ENCODE measurements at places on chromosomes 7 and 10.

DNA sequence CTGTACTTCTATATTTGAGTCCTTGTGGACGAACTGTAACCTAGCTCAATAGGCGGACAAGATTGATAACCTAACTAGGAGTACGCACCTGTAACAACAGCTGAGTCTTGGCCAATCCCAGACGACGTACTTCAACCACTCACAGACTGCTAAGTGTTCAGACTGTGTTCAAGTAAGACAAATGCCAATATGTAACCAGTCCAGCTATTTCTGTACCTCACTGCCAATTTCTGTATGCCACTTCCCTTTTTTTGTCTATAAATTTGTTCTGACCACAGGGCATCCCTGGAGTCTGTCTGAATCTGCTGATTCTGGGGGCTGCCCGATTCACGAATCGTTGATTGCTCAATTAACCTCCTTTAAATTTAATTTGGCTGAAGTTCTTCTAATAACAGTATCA lies 32.2 kb downstream of the HACD1 start:
- no peak overlapping the region for H3K4me3 ChIP-seq
- no peaks in the 10 kb centered on the region for H3K27me3 ChIP-seq
- DNase-seq = no peak
- H3K36me3 ChIP-seq = no peaks in the 10 kb centered on the region
- no peaks in the 10 kb centered on the region for H3K4me1 ChIP-seq

- peak overlapping the region; percentile 72 for H3K27ac ChIP-seq
- peaks cover 34% of the 10 kb centered on the region for H3K4me1 ChIP-seq
- H3K27me3 ChIP-seq = no peaks in the 10 kb centered on the region
- DNase-seq = no peak
- H3K4me3 ChIP-seq = no peak overlapping the region
Observed at GRCh38 chr7:29287366-29287765, 92.8 kb downstream of the CHN2 start.

DNA sequence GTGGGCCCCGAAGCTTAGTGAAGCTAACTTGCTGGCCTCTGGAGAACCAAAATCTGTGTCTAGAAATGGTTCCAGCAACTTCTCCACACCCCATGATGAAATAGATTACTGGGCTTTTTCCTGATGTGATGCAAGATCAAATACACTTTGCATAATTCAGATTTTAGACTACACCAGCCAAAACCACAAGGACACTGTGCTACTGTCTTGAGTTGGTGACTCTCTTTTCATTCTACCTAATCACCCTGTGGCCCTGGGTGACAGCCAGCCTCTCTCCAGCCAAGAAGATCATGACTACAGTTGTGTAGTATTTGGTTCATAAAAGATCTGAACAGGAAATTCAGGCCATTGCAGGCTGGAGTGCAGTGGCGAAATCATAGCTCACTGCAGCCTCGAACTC lies 22.2 kb downstream of the AZGP1 start:
- no peak for DNase-seq
- H3K36me3 ChIP-seq = no peaks in the 10 kb centered on the region
- peaks cover 4% of the 10 kb centered on the region for H3K27me3 ChIP-seq
- H3K27ac ChIP-seq = no peak overlapping the region

DNA sequence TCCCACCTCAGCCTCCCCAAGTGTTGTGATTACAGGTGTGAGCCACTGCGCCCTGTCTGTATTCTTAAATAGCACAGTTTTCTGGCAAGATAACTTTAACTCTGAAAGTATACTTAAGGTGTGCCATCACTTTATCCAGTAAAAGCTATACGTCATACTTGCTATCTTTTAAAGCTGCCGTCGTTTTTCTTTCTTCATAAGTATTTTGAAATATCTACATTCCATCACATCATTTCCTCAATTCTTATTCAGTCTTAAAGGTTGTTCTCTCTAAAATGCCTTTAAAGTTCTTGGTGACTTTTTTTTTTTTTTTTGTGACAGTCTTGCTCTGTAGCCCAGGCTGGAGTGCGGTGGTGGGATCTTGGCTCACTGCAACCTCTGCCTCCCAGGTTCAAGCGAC lies 34.7 kb downstream of the PTPN12 start:
- no peak for DNase-seq
- H3K4me1 ChIP-seq = peaks cover 13% of the 10 kb centered on the region
- no peaks in the 10 kb centered on the region for H3K27me3 ChIP-seq
- no peak overlapping the region for H3K4me3 ChIP-seq
- no peak overlapping the region for H3K27ac ChIP-seq
- peaks cover 92% of the 10 kb centered on the region for H3K36me3 ChIP-seq

DNA sequence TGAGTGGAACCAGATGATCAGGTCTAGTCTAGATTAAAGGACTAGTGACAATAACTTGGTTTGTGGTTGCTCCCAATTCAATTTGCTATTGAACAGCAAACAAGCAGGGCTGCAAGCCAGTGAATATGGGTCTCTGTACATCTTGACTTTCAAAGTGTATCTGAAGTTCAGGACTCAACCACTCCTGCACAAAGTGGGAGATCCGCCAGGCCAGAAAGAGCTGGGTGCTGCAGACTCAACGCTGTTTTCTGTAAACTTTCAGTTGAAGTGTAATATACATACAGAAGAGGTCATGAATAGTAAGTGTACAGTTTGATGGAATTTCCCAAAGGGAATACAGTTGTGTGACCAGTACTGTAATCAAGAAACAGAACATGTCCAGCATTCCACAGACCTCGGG lies 416.6 kb downstream of the RPS24 start:
- no peaks in the 10 kb centered on the region for H3K4me1 ChIP-seq
- peaks cover 4% of the 10 kb centered on the region for H3K27me3 ChIP-seq
- no peaks in the 10 kb centered on the region for H3K36me3 ChIP-seq
- no peak overlapping the region for H3K27ac ChIP-seq
- no peak for DNase-seq
- H3K4me3 ChIP-seq = no peak overlapping the region

DNA sequence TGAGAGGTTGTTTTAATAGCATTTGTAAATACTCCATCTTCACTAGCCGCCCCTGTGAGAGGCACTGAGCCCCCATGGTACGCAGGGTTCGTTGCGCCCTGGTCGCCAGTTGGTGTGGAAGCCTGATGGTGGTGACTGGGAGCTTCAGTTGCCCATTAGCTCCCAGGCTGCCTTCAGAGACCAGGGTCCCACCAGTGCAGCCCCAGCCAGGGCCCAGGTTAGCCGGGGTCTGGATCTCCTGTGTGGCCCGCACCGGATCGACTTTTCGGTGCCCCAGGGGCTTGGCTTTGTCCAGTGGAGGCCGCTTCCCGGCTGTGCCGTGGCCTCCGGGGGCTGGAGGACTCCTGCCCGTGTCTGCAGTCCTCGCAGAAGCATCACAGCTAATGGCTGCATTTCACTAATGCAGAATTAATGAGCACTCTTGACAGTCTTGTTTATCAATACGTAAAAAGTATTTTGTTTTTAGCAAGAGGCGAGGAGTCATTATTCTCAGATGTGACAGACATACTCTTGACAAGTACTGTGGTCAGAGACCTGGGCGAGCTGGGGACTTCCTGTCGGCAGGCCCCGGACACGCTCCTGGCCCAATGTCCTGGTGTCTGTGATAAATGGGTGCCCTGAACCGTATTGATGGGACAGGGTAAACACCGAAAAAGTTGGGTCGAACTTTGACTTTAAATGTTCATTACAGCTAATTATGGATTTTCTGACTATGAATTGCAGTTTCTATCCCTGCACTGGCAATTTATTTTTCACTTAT lies 99.8 kb downstream of the NKX6-2 start:
- H3K27ac ChIP-seq = peak overlapping the region; percentile 75
- 0 out of 2 replicates have a peak, but pooled peaks cover 3% of the 10 kb centered on the region for H3K36me3 ChIP-seq
- H3K4me1 ChIP-seq = peaks cover 20% of the 10 kb centered on the region
- DNase-seq = peak; percentile 45

- H3K36me3 ChIP-seq = no peaks in the 10 kb centered on the region
- no peak overlapping the region for H3K4me3 ChIP-seq
- peaks cover 10% of the 10 kb centered on the region for H3K27me3 ChIP-seq
- no peak for DNase-seq
Observed at GRCh38 chr7:21253740-21254687, 173.9 kb upstream of the SP4 start.

DNA sequence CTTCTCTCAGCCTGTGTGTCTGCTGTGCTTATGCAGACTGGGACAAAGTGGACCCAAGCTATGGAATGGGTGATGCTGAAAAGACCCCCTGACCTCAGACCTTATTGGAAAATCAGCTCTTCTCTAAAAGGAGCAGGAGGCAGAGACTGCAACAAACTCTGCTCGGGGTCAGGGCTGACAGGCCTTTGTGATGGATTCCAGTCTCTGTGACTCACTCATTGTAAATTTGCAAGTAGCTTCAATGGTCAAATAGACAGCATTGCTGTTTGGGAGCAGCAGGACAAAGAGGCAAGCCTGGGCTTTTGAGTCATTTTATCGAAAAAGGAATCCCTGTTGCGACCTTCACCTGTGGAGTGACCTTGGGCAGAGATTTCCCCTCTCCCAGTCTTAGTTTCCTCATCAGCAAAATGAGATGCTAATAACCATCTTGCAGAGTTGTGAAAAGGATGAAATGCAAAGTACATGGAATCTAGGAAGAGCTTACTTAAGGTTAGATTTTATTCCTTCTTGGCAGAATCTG lies 26.1 kb upstream of the GPR26 start:
- H3K27ac ChIP-seq = no peak overlapping the region
- DNase-seq = no peak
- no peaks in the 10 kb centered on the region for H3K27me3 ChIP-seq
- H3K36me3 ChIP-seq = no peaks in the 10 kb centered on the region

GRCh38 chr10:114103284-114103683 lies 59.6 kb downstream of the ADRB1 start:
- no peaks in the 10 kb centered on the region for H3K36me3 ChIP-seq
- no peaks in the 10 kb centered on the region for H3K4me1 ChIP-seq
- no peak overlapping the region for H3K4me3 ChIP-seq
- no peak for DNase-seq
- H3K27me3 ChIP-seq = peaks cover 4% of the 10 kb centered on the region

DNA sequence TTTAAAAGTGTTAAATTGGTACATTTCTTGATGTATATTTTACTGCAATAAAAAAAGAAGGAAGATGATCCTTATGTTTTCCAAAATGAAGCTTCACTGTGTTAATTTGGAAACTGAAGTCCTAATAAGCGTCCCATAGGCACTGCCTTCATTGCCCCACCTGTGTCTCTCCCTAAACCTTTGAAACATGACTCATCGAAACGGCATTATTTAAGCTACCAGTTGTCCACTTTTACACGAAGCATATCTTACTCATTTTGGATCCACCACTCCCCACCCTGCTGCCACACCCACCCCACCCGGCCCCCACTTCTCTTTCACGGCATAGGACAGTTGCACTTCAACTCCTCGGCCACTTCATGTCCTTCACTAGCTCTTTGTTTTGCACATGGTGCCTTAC lies 85.5 kb downstream of the KIAA1549 start:
- H3K27ac ChIP-seq = no peak overlapping the region
- no peaks in the 10 kb centered on the region for H3K4me1 ChIP-seq
- H3K27me3 ChIP-seq = no peaks in the 10 kb centered on the region
- H3K4me3 ChIP-seq = no peak overlapping the region

DNA sequence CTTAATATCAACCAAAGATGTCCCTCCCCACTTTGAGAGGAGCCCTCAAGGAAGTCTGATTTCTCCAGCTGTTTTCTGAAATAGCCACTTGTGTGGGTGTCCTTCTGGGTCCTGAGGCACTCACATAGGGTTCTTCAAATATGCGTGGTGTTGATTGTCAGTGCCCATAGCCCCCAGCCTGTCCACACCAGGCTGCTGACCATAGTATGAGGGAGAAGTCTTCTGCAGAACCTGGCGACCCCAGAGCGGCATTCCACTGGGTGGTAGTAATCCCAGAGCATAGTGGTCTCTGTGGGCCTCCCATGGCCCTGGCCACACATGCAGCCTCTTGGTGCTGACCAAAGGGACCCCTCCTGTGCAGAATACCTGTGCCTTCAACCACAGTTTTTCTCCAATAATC lies 82.7 kb upstream of the MACROH2A2 start:
- DNase-seq = no peak
- no peaks in the 10 kb centered on the region for H3K4me1 ChIP-seq

DNA sequence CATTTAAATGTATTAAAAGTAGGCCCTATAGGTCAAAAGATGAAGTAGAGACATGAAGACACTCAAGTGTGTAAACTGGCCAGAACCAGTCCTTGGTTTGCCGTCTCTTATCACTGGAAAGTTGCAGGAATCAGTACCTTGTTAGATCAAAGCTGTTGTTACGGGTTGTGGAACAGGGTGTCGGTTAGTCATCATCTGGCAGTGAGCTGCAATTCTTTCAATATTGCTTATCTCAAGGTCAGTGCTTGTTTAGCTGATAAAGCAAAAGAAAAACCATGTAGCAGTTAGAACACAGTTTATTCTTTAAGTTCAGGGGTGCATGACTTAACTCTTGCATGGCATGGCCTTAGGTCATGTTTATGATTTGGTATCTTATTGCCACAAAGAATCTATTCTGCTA lies 10.0 kb upstream of the SLC13A1 start:
- H3K4me1 ChIP-seq = no peaks in the 10 kb centered on the region
- no peak for DNase-seq
- H3K4me3 ChIP-seq = no peak overlapping the region
- no peak overlapping the region for H3K27ac ChIP-seq
- no peaks in the 10 kb centered on the region for H3K27me3 ChIP-seq

DNA sequence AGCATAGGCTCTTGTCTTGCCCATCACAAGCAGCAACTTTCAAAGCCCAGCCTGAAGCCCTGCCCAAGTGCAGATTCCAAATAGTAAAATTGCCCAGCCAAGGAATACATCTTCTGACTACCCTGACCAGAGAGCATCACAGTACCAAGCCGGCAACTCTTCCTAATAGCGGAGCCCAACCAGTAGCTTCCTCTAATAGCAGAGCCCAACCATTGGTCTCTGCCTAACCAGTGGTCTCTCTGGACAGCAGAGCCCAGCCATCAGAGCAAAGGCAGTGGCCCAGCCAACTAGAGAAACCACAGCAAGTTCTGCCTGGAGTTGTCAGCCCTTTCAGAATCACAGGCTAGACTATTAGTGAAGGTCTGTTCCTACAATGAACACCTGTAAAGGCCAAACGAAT lies 285.6 kb downstream of the HGF start:
- no peak overlapping the region for H3K27ac ChIP-seq
- no peaks in the 10 kb centered on the region for H3K27me3 ChIP-seq
- H3K4me1 ChIP-seq = no peaks in the 10 kb centered on the region
- no peaks in the 10 kb centered on the region for H3K36me3 ChIP-seq
- no peak overlapping the region for H3K4me3 ChIP-seq

DNA sequence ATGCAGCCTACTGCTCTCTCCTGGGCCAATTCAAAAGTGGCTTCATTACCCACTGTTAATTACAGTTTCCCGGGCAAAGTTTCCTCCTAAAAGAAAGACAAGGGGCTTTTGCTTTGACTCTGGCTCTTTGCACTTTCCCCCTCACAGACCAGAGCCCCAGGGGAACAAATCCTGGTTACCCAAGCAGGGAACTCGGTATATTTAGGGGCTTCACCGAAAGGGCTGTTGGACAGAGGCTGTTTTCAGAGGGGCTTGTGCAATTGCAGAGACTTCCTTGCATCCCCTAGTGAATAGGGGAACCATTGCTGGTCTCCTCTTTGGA lies 7.0 kb downstream of the CPA1 start:
- H3K36me3 ChIP-seq = no peaks in the 10 kb centered on the region
- no peak for DNase-seq
- no peaks in the 10 kb centered on the region for H3K4me1 ChIP-seq
- H3K27me3 ChIP-seq = no peaks in the 10 kb centered on the region

- H3K36me3 ChIP-seq = no peaks in the 10 kb centered on the region
- no peaks in the 10 kb centered on the region for H3K27me3 ChIP-seq
- DNase-seq = no peak
- H3K27ac ChIP-seq = no peak overlapping the region
- H3K4me3 ChIP-seq = no peak overlapping the region
Observed at GRCh38 chr10:17427666-17428350, 26.6 kb downstream of the ST8SIA6 start.
